ENCODE measurements at places on chromosomes 2 and 18.

DNA sequence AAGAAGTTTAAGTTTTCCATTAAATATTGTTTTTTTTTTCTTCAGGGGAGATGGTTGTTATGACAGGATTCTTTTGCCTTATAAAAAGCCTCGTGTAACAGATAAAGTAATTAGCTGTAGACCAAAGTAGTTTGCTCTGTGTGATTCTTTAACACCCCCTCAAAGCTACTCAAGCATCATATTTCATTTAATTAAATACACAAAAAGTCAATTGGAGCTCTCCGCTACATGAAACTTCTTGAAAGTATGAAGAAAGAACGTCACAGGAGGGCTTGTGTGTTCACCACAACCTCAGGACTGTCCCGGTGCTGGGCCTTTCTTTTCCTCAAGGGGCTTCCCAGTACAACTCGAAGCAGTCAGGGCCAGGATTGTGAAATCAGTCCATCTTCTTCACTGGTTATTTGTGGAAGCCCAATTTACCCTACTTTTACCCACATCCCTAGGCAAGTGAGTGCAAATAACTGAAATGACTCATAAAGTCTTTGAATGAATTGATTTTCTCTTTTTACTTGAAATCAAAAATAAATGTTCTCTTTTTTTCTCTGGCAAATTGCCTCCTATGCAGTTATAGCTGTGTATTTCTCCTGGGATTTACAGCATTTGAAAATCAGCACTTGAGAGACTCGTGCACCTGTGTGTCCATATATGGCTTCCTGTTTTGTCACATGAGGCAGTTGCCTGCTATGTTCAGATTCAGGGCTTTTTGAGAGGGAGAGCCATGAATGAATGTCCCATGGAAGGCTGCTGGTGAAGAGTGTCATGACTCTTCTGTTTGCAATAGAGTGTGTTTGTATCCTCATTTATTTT is 48.6 kb downstream of the LINC00305 start:
- no peak for DNase-seq

DNA sequence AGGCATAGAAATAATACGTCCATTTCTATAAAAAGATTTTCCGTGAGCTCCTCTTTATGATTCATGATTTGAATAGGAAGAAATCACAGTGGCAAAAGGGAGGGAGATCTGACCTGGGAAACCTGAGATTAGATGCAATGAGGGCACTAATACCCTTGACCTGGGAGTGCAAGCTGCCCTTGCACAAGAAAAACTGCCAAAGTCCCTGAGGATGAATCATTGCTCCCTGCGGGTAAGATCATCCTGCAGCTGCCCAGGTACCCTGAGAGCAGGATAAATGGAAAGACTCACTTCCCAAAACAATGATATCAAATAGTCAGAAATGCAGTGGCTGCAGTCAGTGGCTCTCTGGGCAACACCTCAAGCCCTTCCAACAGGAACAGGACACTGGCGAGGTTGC is 11.6 kb downstream of the FHL2 start:
- no peak for DNase-seq

GRCh38 chr2:218877331-218877730 is 3.3 kb upstream of the WNT10A start:
- DNase-seq, result no peak

- peak; percentile 29 for DNase-seq
These were observed 1.0 kb downstream of the ZCCHC2 start for GRCh38 chr18:62523631-62524439.

DNA sequence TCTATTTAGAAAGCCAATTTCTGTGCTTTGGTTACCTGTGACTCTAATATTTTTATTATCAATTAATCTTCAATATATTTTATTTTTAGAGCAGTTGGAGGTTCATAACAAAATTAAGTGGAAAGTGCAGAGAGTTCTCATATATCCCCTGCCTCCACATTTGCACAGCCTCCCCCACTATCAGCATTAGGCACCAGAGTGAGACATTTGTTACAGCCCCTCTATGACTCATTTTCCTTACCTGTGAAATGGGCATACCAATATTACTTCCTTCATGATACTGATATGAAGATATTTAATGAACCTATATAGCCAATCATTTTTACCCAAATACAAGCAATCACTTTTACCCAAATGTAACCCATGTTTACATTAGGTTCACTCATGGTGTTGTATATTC is 34.0 kb upstream of the CYTIP start:
- DNase-seq, result no peak

DNA sequence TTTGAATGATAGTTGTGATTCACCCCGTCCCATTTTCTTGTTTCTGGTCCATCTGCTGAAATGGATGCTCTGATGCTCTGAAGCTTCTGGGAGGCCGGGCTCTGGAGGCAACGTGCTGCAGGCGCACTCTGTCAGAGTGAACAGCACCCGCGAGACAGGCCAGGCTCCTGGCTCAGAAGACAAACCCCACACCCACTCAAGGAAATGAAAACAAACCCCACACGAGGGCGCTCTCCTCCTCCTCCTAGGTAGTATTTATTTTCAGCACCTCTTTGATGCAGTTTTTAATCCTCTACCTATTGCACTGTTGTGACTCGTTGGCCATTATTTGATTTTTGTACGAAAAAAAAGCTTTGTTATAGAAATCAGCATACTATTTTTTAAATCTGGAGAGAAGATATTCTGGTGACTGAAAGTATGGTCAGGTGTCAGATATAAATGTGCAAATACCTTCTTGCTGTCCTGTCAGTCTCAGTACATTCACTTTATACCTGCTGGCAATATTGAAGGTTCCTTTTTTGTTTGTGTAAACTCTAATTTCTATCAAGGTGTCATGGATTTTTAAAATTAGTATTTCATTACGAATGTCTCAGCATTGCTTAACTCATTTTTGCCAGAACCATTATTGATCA is 10.3 kb upstream of the CHST10 start:
- peak; percentile 65 for DNase-seq

DNA sequence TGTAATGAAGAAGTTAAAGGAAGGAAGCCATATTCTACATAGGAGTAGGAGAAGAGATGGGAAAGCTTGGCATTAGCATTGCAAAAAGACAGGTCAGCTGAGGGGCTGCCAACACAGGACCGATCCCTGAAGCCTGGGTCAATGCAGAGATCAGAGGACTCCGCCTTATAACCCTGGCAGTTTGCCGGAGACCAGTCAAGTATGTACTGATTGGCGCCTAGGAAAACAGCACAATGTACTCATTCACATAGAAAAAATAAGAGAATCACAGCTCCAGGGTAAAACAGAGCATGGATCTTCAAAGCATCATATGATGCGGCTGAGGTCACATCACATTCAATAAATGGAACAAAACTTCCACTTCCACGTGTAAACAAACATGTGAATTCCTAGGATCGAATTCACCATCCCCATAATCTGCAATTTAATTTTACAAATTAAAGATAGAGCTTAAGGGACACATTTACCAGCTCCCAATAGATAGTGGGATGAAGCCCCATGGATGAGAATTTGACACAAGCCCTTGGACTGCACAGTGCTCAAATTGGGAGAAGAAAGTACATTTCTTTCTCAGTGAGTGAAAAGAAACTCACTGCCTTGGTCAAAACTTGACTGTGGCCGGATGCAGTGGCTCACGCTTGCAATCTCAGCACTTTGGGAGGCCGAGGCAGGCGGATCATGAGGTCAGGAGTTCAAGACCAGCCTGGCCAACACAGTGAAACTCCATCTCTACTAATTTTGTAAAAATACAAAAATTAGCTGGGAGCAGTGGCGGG is 135.0 kb upstream of the KLHL14 start:
- DNase-seq, result no peak

DNA sequence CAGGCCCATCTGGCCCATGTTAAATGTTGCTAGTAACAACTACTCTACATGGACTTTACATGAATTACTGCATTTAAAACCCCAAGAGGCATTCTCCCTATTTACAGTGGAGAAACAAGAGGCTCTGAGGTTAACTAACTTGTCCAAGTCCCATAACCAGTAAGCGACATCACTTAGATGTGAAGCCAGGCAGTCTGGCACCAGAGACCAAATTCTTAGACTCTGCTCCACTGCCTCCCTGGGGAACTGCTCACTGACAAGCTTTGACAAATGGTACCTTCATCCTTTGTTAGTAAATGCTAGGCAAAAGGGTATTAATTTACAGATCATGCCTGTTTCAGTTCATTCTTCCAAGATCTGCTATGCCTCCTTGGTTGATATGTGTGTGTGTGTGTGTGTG is 124.8 kb downstream of the AFF3 start:
- DNase-seq, result no peak

GRCh38 chr18:55340998-55341397 is 247.0 kb downstream of the TCF4 start:
- DNase-seq, result no peak

DNA sequence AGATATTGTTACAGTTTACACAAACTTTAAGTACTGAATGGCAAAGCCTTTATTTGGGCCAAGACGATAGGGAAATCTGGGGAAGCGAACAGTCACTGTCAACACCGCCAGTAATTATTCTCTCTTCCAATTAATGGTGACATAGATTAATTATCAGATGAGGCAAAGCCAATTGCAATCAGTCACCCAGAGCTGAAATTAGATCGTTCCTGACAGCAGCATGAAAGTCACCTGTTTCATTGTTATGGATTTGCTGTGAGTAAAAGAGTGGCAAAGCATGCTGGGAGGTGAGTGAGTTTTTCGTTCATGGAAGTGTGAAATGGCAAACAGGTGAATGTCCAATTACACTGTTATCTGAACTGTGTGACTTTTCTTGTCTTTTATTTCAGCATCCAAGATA is 164.8 kb upstream of the KLHL14 start:
- DNase-seq, result no peak

DNA sequence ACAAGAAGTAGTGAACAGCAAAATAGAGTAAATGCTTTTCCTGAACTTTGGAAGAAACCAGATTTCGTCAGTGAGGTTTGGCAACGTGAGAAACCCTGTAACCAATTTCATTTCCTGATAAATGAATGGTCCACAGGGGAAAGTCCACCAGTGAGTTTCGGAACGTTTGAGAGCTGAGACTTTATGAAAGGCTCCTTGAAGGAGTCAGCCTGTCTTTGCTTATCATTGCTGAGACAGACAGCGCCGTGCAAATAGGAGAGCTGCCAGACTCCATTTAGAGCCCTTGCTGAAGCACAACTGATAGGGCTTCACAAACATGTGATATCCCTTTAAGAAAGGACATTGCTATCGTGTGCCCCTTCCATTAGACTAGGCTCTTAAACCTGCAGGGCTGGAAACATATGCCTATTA is 121.8 kb upstream of the SMAD7 start:
- no peak for DNase-seq

GRCh38 chr2:10552220-10552870 is 104.2 kb upstream of the ODC1 start:
- no peak for DNase-seq

All from activated T-cell treated with anti-CD3 and anti-CD28 coated beads for 4 hours (primary cell).